ENCODE measurements at places on chromosomes 2 and 18. TPM values are rescaled to one million over a fixed set of nuclear protein-coding genes. Genes with fewer than 3 reads are reported as not detected.
A peak's percentile ranks its signal among the peaks of the same experiment; 100 is the strongest.

Gene SULT1C4
- 0.87 TPM for total RNA-seq

Gene CCL20
- total RNA-seq = not detected

Gene GLB1L
- total RNA-seq = 25.0 TPM

Gene ELOA2
- total RNA-seq = not detected

Gene CFAP65
- total RNA-seq = not detected

Gene IL36A
- total RNA-seq = not detected

Gene GLI2
- total RNA-seq = 0.78 TPM

Gene PROKR1
- total RNA-seq = not detected

DNA sequence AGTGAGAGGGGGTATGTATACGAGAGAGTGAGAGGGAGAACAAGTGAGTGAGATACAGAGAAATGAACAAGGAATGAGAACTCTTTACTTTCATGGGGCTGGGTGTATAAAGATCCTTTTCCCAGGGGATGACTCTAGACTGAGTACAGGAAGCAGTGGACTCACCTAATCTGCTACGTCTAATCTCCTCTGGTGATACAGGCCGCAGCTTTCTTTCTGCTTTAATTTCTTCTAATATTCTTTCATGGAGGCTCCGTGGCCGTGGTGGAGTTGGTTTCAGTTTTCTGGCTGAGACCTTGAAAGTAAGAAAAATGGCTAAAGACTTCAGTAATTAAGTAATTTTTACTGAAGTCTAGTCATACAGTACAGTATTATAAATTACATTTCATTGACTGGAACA is 85.2 kb downstream of the PRELID3A start:
- H3K27me3 ChIP-seq = no peaks in the 10 kb centered on the region
- no peaks in the 10 kb centered on the region for H3K4me1 ChIP-seq
- peaks cover 5% of the 10 kb centered on the region for H3K36me3 ChIP-seq
- no peak overlapping the region for H3K4me3 ChIP-seq
- no peak for DNase-seq

DNA sequence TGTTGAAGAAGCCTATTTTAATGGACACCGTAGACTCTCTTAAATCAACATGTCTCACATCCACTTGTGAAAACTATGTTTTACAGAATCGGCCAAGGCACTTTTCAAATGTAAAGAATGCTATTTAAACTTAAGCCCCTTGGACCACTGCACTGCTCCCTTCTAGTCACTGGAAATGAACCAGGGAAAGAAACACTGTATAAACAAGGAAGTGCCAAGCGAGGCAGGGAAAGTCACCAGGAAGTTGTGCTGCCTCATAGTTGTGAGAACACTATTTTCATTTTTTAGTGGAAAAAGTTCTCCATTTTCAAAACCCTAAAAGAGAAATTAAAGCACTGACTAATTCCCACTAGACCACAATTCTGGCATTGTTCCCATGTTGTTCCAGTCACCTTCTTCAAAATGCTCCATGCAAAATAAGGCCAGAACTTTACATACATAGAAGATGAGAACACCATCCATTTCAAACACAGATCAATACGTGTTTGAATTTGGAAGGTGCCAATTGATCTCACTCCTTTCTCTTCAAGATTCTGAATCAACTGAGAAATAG is 13.5 kb downstream of the CCDC141 start:
- H3K27ac ChIP-seq = no peak overlapping the region
- no peaks in the 10 kb centered on the region for H3K4me1 ChIP-seq
- H3K4me3 ChIP-seq = no peak overlapping the region
- H3K36me3 ChIP-seq = no peaks in the 10 kb centered on the region
- no peak for DNase-seq

DNA sequence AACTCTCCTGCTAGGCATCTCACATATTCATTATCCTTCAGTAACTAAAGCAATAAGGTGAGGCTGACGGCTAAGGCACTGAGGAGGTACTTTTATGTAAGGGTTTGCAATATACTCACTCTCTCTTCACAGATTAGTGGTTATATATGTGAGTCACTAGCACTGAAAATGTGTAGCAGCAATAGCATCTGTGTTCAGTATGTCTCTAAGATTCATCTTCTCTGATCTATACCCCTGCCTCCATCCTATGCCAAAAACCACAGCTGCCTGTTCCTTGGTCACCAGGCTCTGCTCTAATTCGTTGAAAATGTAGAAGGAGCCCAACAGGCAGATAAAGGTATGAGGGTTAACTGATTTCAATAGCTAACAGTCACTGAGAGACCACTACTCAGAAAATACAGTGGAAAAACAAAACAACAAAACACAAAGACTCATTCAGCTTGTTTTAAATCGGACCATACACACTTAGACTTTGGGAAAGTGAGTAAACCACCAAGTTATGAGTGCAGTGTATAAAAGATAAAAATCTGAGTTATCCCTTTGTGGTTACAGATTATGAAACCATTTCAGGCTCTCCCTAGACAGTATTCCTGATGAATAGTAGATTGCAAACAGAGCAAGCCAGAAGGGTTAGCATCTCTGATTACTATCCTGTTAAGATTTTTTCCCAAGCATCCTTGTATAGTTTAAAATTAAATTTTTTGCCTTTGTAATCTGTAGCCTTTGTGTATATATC is 75.3 kb upstream of the CYP26B1 start:
- no peaks in the 10 kb centered on the region for H3K36me3 ChIP-seq
- no peak overlapping the region for H3K27ac ChIP-seq
- H3K4me3 ChIP-seq = no peak overlapping the region
- no peak for DNase-seq

- H3K27me3 ChIP-seq = no peaks in the 10 kb centered on the region
- H3K27ac ChIP-seq = peak overlapping the region; percentile 41
- no peak for DNase-seq
- H3K4me1 ChIP-seq = peaks cover 12% of the 10 kb centered on the region
- H3K4me3 ChIP-seq = no peak overlapping the region
- no peaks in the 10 kb centered on the region for H3K36me3 ChIP-seq
Measured at GRCh38 chr18:3511980-3512379, 62.0 kb downstream of the TGIF1 start.

DNA sequence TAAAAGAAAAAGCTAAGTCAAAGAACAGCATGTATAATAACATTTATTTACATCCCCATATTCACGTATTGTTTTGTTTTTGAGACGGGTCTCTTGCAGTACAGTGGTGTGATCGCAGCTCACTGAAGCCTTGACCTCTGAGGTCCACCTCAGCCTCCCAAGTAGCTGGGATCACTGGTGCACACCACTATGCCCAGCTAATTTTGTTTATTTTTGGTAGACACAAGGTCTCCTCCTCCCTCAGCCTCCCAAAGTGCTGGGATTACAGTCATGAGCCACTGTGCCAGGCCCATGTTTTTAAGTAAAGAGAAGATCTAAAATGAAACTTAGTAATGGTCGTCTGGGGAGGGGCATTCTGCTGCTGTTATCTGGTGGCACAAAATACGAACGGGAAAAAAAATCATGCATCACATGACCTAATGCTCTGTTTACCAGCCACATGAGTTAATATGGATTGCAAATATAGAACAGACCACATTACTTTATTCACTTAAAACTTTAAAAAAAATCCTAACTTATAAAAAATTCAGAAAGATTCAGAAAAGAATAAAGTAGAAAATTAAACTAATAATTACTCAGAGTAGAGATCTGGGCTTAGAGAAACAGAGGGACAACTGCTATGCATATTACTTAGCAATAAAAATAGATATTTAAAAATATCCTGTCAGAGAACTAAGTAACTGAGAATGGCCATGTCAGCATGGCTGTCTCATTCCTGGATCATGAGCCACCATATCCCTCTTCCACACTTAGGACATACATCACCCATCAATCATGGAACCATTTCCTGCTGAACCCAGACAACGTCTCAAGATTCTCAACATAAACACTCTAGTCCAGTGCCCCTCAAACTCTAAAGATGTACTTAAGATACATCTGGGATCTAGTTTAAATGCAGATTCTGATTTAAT is 7.3 kb downstream of the MMADHC start:
- no peaks in the 10 kb centered on the region for H3K27me3 ChIP-seq
- H3K4me3 ChIP-seq = no peak overlapping the region
- no peaks in the 10 kb centered on the region for H3K36me3 ChIP-seq
- H3K4me1 ChIP-seq = peaks cover 55% of the 10 kb centered on the region
- DNase-seq = no peak
- H3K27ac ChIP-seq = no peak overlapping the region

Measured in adrenal gland (tissue), 19 donors.